ENCODE measurements at places on chromosomes 3 and 15.

GRCh38 chr3:126098391-126098858 lies 14.5 kb upstream of the SLC41A3 start:
- no peak for DNase-seq

- DNase-seq, result no peak
Measured at GRCh38 chr3:185270956-185271332, 17.1 kb upstream of the EHHADH start.

GRCh38 chr15:92062505-92062904 lies 209.0 kb downstream of the SLCO3A1 start:
- DNase-seq, result no peak

- no peak for DNase-seq
Measured at GRCh38 chr3:88168171-88168570, 18.4 kb downstream of the C3orf38 start.

GRCh38 chr15:44792715-44793114 lies 56.4 kb downstream of the TRIM69 start:
- DNase-seq, result no peak

DNA sequence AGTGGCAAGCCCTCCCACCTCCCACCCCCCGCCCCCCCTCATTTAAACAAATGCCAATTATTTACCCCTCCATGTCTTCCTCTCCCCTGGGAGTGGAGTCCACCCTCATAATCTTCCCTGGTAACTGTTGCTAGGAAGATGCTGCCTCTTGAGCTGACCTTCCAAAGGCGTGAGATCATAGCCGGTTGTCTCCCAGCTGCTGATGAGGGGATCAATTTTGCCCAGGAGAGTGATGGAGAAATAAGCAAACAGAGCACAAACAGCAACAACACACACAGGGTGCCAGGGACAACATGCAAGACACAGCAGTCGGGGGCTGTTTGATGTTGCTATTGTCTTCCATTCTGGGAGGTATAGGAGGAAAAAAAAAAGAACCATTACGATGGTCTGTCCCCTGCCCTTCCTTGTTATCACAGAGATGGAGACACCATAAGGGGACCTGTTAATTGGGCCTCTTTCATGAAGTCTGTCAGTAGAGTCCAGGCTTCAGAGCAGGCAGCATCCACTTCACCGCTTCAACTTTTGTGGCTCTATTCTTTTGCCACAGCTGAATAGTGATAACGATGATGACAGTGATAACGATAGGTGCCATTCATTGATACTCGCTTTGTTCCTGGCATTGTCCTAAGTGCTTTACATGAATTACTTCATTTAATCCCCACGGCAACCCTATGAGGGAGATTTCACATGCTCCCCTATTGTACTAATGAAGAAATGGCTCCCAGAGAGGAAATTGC lies 76.9 kb upstream of the RGMA start:
- no peak for DNase-seq

DNA sequence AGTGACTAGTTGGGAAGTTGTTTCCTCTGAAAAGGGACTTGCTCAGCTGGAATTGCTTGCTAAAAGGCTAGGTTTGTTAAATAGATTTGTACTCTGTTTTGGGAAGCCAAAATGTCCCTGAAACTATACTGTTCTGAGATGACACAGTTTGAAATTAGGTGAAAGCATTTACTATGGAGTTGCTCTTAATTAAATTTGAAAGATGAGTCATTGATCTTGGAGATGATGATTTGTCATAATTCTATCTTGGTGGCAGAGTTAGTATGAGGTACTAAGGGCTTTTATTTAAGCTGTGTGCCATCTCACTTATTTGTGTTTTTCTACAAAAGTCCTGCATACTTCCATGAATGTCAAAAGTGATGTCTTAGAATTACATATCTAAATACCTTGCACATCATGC lies 320.9 kb downstream of the PTPRG start:
- DNase-seq, result no peak

- DNase-seq, result no peak
Measured at GRCh38 chr3:119575507-119575906, 3.8 kb upstream of the ADPRH start.

GRCh38 chr3:126816986-126817777 lies 113.1 kb downstream of the CHCHD6 start:
- DNase-seq, result no peak

DNA sequence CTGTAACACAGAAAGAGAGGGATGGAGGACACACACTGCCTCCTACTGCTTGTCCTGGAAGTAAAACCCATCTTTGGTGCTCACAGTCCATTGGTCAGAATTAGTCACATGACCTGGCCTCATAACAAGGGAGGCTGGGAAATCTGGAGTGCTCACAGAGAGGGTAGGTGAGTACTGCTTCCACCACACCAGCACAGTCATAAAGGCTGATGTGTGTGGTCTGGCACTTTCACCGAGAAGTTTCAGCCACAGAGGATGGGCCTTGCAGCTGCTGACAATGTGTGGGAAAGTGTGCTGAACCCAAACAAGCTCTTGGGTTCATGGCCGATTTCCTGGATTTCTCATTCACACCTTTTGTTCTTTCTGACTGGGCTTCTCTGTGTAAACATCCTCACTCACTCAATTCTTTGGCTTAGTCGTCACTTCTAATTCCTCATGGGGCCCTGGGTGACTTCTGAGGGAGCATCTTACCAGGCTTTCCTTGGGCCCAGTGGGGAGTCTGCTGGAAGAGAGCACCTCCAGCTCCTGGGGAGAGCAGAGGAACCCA lies 100.7 kb downstream of the ASB7 start:
- no peak for DNase-seq

GRCh38 chr15:56806148-56806536 lies 72.8 kb upstream of the ZNF280D start:
- no peak for DNase-seq

DNA sequence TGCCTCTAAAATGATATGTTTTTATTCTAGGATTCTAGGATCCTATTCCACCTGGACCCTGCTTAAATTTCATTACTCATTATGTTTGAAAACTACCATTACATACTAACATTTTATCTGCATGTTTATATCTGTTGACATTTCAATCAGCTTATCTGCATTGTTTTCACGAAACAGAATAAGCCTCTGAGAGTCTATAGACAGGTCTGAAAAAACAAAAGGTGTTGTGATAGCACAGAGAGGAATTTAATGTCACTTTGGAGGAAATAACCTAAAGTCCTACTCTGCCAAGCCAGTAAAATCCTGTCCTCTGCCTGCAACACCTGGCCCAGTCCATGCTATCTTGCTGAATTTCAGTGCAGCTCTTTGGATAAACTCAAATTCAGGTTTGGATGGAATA lies 315.2 kb downstream of the ZBTB20 start:
- DNase-seq, result no peak

GRCh38 chr3:15616053-15616452 lies 14.5 kb downstream of the BTD start:
- DNase-seq, result no peak

DNA sequence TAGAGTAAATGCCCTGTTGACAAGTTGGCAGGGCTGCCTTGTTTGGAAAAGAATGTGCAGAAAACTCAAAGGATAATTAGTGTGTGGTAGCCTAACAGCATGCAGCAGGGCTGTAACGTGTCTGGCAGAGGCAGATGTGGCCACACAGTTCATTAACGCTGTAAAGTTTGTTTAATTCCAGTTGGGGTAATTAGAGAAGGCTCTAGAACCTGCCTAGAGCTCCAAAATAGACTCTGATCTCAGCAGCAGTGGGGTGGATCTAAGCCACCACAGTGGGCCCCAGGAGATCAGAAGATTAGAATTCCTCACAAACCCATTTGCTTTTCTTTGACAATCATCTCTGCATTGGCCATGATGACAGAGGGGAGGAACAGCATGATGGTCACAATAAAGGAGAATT lies 65.1 kb upstream of the LEKR1 start:
- no peak for DNase-seq

GRCh38 chr3:124032311-124032880 lies 40.5 kb upstream of the ROPN1 start:
- no peak for DNase-seq

DNA sequence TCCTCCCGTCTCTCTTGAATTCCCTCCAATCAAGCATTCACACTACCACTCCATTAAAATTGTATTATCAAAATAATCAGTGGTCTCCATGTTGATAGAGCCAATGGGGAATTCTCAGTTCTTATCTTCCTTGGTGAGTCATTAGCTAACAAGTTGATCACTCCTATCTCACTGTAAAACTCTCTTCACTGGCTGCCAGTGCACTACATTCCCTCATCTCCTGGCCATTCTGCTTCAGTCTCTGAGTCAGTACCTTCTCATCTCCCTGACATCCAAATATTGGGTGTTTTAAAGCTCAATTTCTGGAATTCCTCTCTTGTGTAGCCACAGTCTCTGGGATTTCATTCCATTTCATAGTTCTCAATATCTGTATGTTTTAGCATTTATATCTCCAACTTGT lies 175.2 kb downstream of the ALDH1A2 start:
- no peak for DNase-seq

GRCh38 chr15:48851956-48852355 lies 26.0 kb upstream of the EID1 start:
- DNase-seq, result no peak

- no peak for DNase-seq
Measured at GRCh38 chr3:126459763-126460127, 15.9 kb downstream of the ZXDC start.

GRCh38 chr3:81419228-81419627 lies 342.2 kb downstream of the GBE1 start:
- DNase-seq, result no peak

GRCh38 chr3:151903501-151903991 lies 30.1 kb downstream of the SUCNR1 start:
- no peak for DNase-seq

DNA sequence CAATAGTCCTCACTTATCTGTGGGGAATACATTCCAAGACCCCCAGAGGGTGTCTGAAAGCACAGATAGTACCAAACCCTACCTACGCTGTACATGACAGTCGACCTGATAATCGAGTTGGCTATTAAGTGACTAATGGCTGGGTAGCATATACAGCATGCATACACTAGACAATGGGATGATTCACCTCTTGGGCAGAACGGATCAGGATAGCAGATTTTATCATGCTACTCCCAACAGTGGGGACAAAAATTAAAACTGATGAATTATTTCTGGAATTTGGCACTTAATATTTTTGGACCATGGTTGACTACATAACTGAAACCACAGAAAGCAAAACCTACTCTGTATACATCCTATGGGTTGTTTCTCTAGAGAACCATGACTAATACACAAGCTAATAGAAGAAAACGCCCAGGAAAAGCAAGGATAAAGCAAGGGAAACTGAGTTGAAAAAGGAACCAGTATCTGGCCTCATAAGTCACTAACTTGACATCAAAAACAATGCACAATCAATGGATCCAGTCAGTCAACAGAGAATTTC lies 15.5 kb downstream of the ATG3 start:
- no peak for DNase-seq

- no peak for DNase-seq
Measured at GRCh38 chr15:79756365-79756764, 140.4 kb downstream of the MTHFS start.

- no peak for DNase-seq
Measured at GRCh38 chr15:69798481-69799250, 299.1 kb downstream of the TLE3 start.

DNA sequence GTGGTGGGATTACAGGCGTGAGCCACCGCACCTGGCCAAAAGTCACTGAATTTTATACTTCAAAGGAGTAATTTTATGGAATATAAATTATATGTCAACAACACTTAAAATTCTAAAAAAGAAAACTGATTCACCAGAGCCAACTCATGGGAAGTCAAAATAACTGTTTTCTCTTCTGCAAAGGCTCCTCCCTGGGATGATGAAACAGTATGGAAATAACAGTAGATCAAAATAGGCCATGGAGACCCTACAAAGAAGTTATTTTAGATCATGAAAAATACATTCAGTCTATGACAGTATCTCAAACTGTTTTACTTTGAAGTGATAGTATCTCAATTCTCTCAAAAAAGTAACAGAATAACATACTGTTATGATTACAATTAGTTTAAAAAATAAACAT lies 102.7 kb downstream of the IGSF11 start:
- no peak for DNase-seq

GRCh38 chr3:21417991-21418390 lies 333.0 kb downstream of the ZNF385D start:
- DNase-seq, result no peak

DNA sequence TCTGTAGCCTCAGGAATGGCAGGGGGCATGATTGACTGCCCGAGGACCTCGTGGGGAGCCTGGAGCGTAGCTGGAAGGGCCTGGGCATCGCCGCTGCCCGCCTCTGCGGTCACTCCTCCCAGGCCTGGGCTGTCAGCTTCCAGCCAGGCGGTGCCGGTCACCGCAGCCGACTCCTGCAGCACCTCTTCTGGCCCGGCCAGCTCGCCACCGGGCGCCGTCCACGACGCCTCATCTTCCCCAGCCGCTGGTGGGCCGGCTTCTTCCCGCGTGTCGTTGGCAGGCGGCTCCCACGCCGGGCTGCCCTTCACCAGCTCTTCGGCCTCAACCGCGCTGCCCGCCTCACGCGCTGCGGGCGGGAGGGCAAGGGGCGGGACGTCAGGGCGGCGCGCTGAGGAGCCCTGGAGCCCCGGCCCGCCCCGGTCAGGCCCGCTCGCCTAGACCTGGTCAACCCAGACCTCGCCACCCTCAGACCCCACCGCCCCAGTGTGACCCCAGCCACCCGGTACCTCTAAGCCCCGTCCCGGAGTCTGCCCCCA lies 1.0 kb downstream of the CSPG5 start:
- no peak for DNase-seq

- no peak for DNase-seq
Measured at GRCh38 chr3:156040041-156040440, 80.3 kb upstream of the KCNAB1 start.

GRCh38 chr15:56886363-56886931 lies 32.0 kb upstream of the TCF12 start:
- peak; percentile 44 for DNase-seq

- no peak for DNase-seq
Measured at GRCh38 chr15:89327113-89327512, 7.5 kb downstream of the POLG start.

DNA sequence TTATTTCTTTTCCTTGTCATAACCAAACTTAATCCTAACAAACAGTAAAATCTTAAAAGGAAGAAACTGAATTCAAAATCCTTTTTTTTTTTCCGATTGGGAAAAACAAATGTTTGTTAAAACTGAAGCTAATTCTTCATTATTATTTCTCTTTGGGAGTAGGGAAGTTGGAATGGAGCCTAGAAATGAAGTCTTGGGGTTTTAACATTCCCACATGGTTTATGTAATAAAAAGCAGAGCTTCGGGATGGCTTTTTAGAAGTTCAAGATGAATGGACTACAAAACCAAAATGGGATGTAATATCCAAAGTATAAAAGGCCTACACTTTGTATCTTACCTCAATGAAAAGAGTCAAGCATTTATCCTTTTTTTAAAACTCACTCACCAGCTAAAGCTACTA lies 189.0 kb upstream of the TMC3 start:
- DNase-seq, result no peak

All from CD4-positive, alpha-beta T cell treated with Interleukin-4 for 1 hour (primary cell).